M059J (cell line): ENCODE measurements at places on chromosomes 11 and 22.

DNA sequence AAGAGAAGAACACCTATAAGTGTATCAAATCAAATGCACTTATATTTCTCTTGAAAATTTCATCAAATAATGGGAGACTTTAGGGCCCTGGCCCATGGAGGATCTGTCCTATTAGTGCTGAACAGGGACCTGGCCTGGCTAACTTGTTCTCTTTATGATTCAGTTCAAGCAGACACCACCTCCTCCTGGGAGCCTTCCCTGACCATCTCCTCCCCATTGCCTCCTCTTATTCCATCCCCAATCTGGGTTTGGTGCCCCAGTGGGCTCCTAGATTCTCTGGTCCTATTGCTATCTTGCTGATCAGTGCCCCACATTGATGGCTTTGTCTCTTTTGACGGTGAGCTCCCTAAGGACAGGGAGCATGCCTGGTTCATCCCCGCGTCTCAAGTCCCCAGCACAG lies 60.1 kb downstream of the MICAL2 start:
- no peak for DNase-seq

- no peak for DNase-seq
Measured at GRCh38 chr11:107293677-107294344, 163.8 kb downstream of the CWF19L2 start.

DNA sequence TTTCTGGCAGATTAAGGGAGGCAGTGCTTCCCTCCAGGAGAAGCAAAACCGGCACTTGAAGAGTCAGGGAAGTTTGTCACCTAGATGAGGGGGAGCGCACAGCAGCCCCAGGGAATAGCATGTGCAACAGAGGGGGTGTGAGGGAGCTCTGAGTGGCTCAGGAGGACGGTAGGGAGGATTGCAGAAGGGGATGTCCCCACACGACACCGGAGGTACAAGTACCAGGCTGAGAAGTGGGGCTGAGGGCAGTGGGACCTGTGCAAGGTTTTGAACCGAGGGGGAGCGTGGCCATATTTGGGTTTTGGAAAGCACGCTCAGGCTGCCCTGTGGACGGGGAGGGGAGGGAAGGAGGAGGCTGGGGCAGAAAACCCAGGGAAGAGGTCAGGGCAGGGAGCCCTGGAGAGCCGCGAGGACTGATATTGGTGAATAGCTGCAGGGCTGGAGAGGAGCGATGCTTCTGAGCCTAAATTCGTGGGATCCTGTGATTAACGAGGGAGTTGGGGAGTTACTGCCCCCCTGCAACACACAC lies 17.9 kb upstream of the TMPRSS6 start:
- no peak for DNase-seq

GRCh38 chr11:31509051-31509428 lies 382 bp downstream of the IMMP1L start:
- peak; percentile 35 for DNase-seq

- no peak for DNase-seq
Measured at GRCh38 chr11:123069908-123070821, 8.2 kb upstream of the HSPA8 start.

GRCh38 chr11:3156282-3156660 lies 8.8 kb downstream of the OSBPL5 start:
- DNase-seq = no peak

DNA sequence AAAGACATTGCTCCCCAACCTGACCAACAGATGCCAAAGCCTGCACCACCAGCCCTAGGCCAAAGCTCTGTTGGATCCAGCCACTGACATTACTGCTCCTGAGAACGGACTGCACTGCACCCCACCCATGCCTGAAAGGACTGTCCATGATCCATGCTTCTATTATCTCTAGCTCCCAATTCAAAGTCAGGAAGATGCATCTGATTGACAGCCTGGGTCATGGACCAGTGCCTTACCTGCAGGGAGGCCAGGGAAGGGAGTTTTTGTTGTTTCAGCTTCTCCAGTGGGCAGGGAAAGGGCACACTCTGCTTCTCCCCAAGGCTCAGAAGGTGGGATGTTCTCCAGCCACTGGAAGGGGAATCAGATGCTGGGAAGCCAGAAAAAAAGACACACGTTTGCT lies 4.8 kb upstream of the PRDM11 start:
- no peak for DNase-seq

GRCh38 chr11:120680322-120680721 lies 168.8 kb downstream of the GRIK4 start:
- DNase-seq = no peak

DNA sequence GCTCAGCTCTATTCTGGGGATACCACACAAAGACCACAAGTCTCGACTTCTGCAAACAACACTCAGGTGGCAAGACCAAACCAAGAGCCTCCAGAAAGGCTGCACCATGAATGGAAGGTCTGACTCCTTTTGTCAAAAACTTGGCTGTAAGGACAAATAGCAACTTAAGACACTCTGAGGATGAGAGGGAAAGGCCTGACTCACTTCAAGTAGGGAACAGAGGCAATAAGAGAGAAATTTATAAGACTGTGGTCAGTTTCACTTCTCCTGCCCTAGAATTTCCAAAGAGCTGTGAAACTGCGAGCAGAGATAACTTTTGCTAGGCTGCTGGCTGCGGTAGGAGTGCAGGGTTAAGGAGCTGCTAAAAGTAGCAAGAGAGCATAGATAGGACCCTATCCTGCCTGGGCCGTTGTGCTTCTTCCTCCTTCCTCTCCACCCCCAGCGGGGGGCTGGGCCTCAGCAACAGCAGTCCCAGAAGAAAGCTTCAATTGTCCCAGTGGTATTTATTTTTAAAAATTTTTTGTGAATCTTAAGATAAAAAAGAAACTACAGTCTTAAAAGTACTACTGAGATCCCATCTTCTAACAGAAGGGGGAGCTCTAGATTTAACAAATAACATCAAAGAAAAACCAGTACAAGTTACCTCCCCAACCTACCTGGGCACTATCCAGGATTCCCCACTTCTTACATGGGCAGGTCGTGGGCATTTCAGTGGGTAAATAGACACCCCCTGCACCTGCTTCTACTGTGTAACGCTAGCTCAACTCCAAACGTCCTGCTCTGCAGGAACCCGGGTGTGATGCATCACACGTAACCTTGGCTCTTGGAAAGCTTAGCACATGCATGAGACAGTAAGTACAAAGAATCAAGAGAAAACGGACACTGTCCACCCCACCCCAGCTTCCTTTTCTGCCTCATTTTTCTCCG lies 66.4 kb downstream of the SGSM3 start:
- DNase-seq = peak; percentile 55

GRCh38 chr11:10674440-10674855 lies 19.1 kb downstream of the IRAG1 start:
- DNase-seq = peak; percentile 54

DNA sequence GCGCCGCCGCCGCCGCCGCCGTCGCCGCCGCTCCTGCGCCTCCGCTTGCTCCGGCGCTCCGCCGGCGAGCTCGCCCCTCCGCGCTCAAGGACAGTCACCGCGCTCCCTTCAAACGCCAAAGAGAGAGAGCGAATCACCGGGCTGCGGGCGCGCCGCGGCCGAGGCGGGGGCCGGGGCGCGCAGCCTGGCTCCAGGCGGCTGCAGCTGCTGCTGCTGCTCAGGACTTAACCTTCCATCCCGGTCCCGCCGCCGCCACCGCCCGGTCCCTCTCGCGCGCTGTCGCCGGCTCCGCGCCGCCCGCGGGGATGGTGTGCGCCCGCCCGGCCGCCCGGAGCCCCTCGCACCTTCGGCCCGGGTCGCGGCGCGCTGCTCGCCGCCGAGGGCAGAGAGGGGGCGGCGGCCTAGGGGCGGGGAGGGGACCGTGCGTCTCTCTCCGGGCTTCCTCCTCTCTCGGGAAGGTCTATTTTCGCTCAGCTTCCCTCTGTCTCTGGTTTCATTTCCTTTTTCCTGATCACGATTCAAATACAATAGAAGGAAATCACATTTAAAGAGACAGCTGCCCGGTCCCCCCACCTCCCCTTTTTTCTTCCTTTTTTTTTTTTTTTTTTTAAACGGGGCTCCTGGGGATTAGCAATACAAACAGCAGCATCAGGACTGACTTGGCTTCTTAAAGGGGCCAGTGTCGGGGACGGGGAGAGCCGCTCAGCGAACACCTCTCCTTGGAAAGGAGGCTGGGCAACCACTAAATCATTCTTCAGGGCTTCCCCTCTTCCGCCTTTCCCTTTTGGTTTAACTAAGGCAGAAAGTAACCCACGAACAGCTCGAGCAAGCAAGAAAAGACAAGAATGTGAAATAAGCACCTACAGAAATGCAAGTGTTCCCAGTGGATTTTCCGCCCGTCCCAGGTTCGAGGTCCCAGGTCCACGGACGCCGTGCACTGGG lies 22.1 kb downstream of the LMO2 start:
- DNase-seq = peak; percentile 44

- no peak for DNase-seq
Measured at GRCh38 chr22:44628835-44629234, 73.2 kb upstream of the PRR5 start.
